Hematopoietic multipotent progenitor cell treated with erythropoietin and hydrocortisone succinate and interleukin-3 and kit ligand, for 8 days (in vitro differentiated cells): ENCODE measurements at places on chromosomes 12 and 14.

- no peak for DNase-seq
Measured at GRCh38 chr14:94581127-94581999, at the start of gene SERPINA5. TSS of gene SERPINA5 (plus strand) at chr14:94581426. CDS start at chr14:94587363, 5,937 bp downstream.

GRCh38 chr12:56840922-56841321 is 77.8 kb downstream of the HSD17B6 start:
- DNase-seq = no peak

DNA sequence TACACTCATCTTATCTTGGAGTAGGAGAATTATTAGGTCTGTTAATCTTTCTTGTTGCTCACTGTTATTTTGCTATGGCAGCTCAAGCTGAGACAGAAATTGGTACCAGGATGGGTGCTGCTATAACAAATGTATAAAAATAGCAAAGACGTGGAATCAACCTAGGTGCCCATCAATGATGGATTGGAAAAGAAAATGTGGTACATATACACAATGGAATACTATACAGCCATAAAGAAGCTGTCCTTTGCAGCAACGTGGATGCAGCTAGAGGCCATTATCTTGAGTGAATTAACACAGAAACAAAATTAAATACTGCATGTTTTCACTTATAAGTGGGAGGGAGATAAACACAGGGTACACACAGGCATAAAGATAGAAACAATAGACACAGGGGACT is 14.8 kb upstream of the LTA4H start:
- DNase-seq = no peak

- DNase-seq = no peak
Measured at GRCh38 chr14:33370426-33370825, 431.7 kb downstream of the NPAS3 start.

- DNase-seq = no peak
Measured at GRCh38 chr14:98345161-98345560, 926.8 kb downstream of the BCL11B start.

DNA sequence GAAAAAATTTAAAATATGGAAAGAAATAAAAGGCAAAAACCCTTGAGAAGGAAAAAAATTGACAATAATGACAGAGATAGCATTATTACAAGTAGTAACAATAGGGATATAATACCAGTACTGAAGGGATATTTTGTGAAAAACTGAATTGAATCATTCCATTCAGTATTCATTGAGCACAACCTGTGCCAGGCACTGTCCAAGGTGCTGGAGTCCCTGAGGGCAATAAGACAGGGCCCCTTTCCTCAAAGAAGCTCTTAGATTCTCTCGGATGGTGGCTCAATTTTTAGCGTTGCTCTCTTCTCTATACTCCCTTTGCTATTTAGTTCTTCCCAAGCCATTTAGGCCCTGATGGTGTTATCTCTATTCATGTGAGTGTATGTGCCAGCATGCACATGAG is 34.3 kb upstream of the GAS2L3 start:
- DNase-seq = peak; percentile 46
